ENCODE measurements at places on chromosomes 6 and 20.

DNA sequence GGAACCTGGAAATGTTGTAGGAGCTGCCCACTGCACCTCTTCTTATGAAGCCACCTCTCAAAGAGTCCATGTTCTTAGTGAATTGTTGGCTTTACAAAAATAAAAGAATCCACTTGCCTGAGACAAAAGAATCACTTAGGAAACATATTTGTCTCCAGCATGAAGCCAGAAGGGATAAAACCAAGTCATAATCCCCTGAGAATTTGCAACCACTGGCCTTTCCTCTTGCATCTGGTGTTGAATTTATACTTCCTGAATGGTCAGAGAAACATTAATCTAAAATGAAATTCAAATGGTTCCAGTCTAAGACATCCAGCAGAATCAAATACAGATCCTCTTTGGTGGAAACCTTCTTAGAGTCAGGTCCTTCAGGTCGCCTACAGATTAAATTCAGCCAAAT is 192.5 kb upstream of the ECI2 start:
- no peak for DNase-seq

DNA sequence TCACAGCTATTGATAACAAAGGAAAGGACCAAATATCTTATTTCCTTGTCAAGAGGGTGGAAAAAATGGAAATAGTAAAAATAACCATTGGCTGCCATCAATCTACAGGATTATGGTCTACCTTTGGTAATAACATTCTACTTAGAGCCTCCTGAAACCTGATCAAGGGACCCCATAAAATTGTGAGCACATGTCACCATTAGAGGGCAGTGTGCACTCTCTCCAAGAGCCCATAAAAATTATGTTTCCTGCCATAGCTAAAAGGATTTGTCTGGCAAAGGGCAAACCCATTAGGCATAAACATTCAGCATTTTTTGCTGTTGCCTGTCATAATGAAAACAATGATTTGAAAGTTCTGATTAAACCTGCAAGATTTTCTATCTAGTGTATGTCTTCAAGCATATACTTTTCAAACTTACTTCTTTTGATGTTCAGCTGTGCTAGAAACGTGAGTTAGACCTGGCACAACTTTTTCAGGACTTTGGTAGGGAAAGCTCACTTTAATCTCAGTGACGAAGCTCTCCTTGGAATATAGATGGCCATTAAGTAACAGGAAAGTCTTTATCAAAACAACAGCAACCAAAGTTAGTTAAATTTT is 120.7 kb upstream of the ZFP64 start:
- DNase-seq: peak; percentile 71

GRCh38 chr20:17635332-17636244 is 46.5 kb downstream of the RRBP1 start:
- DNase-seq: no peak

GRCh38 chr20:43853174-43853803 is 61.4 kb upstream of the TOX2 start:
- peak; percentile 66 for DNase-seq

DNA sequence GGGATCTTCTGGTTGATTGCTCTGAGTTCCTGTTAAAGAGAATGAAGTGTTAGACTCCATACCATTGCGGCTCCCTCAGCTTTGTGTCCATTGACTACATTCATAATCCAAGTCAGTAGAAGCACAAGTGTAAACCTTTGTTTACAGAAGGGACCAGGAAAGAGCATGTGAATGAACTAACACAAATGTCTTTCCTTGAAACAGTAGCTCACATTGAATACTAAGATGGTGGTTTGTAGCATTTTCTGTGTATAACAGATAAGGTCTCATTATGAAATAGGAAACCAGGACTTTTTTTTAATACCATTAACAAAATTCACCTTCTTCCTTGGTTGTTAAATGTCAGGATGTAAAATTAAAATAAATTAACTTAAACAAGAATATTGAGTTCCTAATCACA is 8.4 kb downstream of the STXBP5 start:
- no peak for DNase-seq

- no peak for DNase-seq
Observed at GRCh38 chr20:41394931-41395666, 28.5 kb upstream of the EMILIN3 start.

GRCh38 chr6:132004668-132005067 is 53.5 kb upstream of the CCN2 start:
- DNase-seq: no peak

- no peak for DNase-seq
Observed at GRCh38 chr20:39878320-39878719, 810.7 kb downstream of the MAFB start.

DNA sequence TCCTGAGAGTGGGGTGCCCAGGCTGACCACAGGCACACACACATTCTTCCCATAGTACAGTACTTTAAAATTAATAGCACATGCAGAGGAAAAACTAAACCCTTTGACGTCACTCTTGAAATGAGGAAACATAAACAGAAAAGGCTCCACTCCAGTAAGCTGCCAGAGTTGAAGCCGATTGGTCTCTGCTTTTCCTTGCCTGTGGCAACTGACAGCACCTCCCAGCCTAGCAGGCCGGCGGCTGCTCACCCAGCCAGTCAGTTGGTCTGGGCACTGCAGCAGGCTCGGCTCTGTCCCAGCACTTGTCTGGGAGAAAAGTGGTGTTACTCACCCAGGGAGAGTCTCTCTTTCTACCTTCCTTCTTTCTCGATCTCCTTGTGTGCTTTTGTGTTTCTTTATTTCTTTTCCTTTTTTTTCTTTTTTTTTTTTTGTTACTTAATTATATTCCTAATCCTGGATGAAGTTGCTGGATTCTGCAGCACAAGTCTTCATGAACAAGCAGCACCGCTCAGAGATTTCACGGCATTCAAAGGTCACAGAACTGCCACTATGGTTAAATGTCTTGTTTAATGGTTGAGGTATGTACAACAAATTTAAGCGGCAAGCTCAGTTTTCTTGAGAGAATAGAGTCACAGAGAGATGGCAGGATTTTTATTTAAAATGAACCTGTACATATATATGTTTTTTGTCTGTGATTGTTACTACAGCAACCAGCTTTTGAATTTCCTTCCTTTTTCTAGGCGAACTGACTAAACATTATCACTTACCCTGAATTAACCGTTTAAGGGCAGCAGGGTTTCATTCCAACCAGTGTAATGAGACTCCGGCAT is at the start of gene PDE7B:
PDE7B (plus strand) TSS at position 260 of the 830 bp plus-strand sequence.
- peak; percentile 90 for DNase-seq

- DNase-seq: peak; percentile 38
Observed at GRCh38 chr20:49724408-49725223, 10.9 kb upstream of the B4GALT5 start.

DNA sequence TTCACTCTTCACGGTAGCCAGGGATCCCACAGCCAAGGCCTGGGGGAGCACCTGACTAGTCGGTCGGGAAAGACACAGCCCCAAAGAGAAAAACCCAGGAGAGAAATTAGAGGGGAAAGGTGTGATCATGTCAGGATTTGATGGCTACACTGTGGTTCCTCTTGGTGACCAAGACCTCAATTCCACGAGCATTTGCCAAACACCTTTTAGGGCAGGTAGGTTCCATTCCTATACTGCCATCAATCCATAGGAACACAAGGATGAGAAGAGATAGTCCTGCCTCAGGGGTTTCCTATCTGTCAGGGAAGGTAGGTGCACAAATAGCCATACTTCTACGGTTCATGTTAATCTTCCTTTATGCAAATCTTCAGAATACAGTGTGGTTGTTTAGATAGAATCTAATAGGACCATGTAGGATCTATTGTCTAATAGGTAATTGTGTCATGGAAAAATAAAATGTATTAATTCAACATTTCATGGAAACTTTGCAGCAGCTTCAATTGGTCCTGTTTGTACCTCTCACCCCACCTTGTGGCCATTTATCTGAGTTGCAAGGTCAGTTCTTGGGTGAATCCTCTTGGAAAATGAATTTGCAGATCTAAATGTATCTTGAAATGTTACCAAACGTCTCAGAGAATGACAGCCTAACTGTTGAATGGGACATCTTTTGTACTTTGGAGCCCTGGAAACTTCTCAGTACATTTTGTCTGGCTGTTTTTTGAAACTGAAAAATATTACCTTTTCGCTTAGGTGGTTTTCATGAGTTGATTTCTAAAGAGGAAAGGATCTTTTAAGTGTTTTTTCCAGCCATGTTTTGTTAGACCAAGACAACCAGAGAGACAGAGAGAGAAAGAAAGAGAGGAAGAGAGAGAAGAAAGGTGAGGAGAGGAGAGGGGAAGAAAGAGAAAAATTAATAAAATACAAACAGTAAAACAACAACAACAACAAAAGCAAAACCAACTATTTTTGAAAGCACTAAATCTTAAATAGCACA is 33.7 kb upstream of the IYD start:
- DNase-seq: peak; percentile 82

DNA sequence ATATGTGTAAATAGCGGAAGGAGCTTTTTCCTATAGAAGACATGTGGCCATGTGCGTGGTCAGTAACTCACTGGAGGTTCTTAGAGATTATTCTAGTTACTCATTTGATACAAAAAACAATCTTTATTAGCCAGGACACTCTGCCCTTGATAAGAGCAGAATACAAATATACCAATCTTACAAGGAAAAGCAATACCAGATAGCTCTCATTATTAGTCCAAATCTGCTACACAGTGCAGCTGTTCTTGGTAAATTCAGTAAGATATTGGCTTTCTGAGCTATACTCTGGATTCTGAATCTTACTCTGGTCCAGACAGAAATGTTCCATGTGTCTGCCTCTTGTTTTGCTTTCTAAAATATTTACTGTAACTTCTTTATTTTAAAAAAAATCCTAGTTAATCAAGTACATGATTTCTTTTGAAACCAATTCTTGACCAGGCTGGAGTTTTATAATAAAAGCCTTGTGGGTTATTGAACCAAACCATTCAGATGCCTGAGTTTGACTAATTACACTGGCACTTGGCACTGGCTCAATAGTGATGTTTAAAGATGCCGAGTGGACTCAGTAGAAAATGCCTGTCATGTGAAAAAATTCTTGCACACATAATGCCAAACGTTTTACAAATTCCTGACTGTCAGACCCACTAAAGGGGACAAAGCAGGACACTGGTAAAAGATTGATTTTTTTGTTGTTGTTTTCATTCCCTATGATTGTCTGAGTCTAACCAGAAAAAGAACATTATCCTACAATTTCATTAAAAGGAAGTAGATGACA is 242.8 kb upstream of the TCF21 start:
- peak; percentile 50 for DNase-seq

DNA sequence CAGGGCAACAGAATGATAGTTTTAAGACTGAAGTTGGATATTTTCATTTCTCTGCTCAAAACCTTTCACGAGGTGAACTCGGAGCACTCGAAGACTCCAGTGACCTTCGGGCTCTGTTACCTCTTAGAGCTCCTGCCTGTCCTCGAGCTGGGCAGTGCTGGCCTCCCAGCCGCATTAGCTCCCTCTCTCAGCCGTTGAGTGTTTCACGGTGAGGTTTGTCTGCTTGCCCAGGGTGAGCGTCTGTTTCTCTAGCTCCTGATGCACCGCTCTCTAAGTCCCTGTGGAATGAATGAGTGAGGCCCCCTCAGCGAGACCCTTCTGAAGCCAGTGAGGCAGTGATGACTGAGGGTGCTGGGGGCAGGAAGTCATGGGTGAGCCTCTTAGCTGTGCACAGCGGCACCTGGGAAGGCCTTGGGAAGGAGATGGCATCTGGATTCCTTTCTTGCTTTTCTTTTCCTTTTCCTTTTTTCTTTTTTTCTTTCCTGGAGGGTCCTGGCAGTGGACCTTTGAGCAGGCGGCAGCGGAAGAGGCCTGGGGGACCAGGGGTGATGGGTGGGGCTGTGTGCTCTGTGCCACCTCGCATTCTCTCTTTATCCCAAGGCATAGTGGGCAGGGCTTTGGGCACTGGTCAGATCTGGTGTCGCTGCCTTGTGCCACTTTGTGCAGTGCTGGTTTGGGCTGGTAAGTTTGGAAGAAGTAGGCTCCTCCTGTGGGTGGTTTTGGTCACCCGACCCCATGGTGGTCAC is 2.2 kb downstream of the PSMG4 start:
- DNase-seq: no peak

- peak; percentile 88 for DNase-seq
Observed at GRCh38 chr6:27295301-27296079, 16.6 kb downstream of the POM121L2 start.

DNA sequence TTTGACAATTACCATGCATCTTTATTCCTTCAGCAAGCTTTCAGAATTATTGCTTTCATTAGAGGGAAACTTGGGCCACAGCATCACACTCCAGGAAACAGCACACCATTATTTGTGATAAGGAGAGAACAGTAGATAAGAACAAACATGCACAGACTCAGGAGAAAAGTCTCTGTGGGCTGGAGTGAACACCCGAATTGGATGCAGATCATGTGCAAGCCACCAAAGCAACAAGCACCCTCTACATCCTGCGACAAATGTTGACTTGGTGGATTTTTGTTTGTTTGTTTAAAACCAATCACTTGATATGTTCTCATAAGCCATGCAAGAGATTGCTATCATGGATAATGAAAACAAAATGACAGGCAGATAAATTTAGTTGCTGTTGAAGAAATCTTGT is 67.7 kb upstream of the ZFP64 start:
- DNase-seq: no peak

DNA sequence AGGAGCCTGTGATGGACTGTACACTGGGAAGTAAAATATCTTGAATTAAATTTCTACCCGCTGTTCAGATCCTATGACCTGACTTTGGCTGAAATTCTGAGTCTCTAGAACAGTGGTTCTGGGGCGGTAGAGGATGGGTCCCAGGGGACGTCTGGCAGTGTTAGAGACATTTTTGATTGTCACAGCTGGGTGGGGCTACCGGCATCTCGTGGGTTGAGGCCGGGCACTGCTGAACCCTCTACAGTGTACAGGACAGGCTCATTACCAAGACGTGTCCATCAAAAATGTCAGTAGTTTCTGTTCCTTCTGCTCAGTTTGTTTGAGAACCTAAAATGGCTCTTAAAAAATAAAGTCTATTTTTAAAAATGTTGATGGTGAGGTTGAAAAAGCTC is 11.5 kb upstream of the RPS6KA2 start:
- no peak for DNase-seq

GRCh38 chr20:60003776-60004175 is 45.6 kb downstream of the CDH26 start:
- DNase-seq: no peak

DNA sequence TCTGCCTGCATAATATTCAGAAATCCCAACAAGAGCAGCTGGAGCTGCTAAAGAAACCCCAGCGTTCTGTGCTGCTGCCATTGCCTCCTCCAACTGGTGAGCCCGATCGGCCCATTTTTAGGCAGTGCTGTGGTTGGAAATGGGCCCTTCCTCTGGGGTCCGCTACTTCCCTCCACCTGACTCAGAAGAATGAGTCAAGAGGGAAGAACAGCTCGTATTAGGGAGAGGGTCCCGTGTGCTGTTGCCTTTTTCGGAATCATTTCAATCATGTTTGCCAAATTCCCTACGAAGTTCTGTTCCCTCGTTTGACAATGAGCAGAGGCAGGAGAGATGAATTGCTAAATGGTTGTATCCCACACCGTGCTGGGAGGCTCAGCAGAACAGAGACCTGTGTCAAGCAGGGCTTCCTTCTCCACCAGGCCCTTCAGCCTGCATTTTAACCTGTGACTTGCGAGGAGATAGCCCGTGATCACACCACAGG is 38.4 kb downstream of the THBS2 start:
- DNase-seq: no peak

DNA sequence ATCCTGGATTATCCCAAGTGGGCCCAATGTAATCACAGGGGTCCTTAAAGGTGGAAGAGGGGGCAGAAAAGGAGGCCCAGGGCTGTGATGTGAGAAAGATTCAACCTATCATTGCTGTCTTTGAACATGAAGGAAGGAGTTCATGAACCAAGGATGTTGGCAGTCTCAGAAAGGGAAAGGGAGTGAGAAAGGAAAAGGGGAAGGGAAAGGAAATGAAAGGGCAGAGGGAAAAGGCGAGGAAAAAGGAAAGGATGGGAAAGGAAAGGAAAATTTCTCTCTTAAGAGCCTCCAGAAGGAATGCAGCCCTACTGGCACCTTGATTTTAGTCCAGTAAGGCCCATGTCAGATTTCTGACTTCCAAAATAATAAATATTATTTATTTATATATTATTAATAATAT is 687.8 kb downstream of the COL12A1 start:
- DNase-seq: no peak
